ENCODE measurements at places on chromosomes 6 and 20.
A peak's percentile ranks its signal among the peaks of the same experiment; 100 is the strongest.

- DNase-seq = no peak
Observed at GRCh38 chr6:19356692-19357091, 480.5 kb upstream of the ID4 start.

- no peak for DNase-seq
Observed at GRCh38 chr6:71452697-71453370, 164.2 kb downstream of the OGFRL1 start.

- peak; percentile 42 for DNase-seq
Observed at GRCh38 chr6:52263709-52264540, 19.6 kb upstream of the IL17F start.

DNA sequence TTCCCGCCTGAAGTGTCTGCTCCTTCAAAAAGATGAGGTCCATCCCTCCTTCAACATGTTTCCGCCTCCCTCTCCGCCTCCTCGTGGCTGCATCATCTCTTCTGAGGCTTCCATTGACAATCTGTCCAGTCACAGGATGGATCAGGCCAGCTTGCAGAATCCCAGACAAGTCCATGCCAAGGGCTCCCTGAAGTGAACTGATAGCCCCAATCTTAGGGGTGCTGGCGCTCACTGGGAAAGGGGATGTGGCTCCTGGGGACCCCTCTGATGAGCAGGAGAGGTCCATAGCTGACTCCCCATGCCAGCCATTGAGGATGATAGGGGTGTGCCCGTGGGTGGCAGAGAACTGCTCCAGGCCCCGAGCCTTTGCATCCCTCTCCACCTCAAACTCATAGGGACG, 48.6 kb upstream of the EMILIN3 start:
- DNase-seq = no peak

DNA sequence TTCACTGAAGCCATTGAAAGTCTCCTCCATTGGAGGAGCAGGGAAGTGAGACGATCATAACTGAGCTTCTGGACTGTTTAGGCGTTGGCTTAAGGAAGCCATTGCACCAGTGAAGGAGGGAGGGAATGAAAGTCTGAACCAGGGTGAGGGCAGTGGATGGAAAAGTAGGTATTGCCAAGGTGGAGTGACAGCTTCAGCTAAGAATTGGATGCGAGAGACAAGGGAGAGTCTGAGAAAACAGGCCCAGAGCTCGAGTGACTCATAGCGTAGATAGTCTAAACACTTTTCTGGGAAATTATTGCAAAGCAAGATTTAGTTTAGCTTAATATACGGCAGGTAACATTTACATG, 4.5 kb downstream of the DSP start:
- no peak for DNase-seq

DNA sequence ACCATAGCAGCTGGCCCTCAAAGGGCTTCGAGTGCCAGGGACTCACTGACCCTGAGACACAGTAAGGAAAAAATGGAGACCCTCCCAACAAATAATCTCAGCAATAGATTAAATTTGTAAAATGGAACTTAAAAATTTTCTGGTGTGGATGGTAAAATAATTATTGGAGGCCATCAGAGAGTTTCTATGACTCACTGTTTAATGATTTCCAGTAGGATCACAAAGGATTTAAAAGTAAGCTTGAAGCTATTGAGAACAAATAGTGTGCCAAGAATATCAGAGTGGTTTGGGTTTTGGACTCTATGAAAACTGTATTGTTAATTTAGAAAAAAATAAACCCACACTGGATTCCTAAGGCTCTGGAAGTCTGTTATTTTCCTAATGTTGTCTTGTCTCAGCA, 115.2 kb upstream of the AKIRIN2 start:
- no peak for DNase-seq

DNA sequence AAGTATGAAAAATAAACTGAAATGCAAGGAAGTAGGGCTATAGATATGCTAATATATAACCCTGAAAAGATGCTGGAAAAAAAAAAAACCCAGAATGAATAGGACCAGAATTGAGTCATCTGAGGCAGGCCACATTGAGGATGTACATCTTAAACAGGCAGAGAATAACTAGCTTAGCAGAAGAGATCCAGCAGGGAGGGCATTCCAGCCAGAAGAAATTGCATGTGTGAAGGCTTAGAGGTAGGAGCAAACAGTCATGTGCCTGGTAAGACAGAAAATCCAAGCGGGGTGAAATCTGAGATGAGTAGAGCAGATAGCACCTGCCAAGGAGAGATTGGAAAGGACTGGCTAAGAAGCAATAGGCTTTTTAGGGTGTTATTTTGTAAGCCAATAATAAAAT, 2.6 kb downstream of the COL19A1 start:
- DNase-seq = no peak

DNA sequence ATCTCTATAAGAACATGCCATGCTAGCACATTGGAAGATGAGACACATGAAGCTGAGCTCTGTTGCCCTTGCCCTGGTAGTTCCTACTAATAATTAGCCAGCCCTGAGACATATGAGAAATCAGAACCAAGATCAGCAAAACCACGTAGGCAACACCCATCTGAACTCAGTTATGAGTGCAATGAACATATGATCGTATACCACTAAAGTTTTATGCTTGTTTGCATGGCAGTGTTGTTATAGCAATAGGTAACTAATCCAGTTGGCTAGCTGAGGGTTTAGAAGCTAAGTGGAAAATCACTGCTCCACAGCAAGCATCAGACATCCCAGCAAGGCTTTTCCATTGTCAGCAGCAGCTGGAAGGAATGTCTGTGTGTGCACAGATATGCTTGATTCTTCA, 180.7 kb downstream of the BTBD3 start:
- no peak for DNase-seq

DNA sequence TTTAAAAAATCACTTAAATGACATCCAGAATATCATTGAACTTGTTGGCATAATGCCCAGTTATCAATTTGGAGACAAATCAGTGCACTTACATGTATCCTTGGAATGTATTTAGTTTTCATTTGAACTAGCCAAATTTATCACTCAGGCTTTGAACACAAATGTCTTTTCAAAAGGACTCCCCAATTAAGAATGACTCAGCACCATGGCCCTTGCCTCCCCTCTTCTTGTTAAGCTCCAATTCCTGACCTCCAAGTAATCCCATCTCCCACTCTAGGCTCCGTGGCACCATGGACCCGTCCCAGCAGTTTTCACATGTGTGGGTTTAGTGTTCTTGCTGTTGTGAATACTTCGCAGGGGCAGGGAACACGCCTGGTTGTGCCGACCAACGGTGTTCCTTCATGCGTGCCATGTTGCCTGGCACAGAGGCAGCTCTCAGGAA, 2.7 kb downstream of the AKAP12 start:
- no peak for DNase-seq

GRCh38 chr6:130893277-130893676, 66.1 kb downstream of the SMLR1 start:
- DNase-seq = no peak

DNA sequence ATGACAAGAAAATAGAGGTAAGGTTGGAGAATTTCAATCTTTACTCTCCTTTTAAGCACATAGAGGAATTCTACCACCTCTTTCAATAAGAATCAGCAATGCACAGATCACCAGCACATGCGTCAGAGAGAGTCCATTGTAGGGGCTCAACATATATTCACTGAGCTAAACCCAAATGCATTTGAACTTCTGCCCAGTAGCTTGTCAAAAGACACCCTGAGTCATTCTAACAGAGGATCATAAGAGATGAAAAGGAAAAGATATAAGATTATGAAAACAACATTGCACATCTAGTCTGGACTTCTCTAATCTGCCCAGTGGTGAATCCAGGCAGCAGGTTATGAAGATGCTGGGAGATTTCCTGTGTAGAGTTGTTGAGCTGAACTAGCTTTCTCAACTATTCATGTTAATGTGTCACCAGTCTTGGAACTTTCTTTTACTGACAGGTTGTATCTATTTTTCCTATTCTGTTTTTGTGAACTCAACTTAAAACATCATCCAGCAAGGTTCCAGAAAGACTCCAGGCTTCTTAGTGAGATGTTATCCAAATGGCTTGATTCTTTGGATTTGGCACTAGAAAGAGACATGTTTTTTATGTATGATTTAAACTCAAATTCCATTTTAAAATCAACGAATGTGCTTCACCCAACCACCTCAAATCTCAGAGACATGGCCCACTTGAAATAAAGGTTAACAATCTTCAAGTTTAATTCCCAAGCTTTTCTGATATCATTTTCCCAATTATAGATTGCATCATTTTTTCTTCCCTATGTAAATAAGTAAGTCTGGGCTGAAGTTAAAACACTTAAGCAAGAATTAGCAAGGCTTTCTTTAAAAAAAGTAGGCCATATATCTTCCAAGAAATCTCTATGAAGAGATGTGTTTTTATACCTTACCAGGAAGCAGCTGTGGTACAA, 89.3 kb downstream of the TSHZ2 start:
- DNase-seq = no peak

DNA sequence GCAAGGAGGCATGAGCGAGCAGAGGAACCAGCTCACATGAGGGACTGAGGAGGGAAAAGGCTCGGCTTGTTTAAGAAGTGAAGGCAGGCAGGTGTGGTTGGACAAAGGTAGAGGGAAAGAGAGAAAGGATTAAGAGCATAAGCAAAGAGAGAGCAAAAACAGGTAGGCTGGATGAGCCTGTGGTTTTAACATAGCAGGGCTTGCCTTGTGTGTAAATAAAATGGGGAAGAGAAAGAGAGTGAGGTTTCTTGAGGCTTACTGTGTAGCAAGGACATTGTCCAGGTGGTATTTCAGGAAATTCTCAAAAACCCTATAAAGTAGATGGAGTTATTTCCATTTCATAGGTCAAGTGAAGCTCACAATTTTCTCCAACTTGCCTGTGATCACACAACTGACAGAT, 93.9 kb upstream of the HDAC2 start:
- no peak for DNase-seq

- no peak for DNase-seq
Observed at GRCh38 chr6:130928158-130928912, 101.1 kb downstream of the SMLR1 start.

- DNase-seq = no peak
Observed at GRCh38 chr6:83008626-83009025, 57.0 kb downstream of the UBE3D start.
